ENCODE measurements at places on chromosomes 5 and 9.

DNA sequence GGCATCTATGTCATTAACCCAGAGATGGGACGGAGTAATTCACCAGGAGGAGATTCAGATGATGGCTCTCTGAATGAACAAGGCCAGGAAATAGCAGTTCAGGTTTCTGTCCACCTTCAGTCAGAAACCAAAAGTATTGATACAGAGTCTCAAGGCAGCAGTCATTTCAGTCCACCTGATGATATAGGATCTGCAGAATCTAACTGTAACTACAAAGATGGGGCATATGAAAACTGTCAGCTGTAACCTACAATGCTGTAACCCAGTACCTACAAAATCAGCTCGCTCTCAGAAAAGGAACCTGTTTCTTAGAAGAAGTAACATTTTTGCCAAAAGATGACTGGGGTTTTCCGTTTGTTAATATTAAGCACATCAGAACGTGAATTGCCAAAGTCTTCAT lies 14.7 kb downstream of the MFAP3 start:
- DNase-seq = no peak

GRCh38 chr9:94178927-94179326 lies 80.2 kb upstream of the ZNF169 start:
- no peak for DNase-seq

DNA sequence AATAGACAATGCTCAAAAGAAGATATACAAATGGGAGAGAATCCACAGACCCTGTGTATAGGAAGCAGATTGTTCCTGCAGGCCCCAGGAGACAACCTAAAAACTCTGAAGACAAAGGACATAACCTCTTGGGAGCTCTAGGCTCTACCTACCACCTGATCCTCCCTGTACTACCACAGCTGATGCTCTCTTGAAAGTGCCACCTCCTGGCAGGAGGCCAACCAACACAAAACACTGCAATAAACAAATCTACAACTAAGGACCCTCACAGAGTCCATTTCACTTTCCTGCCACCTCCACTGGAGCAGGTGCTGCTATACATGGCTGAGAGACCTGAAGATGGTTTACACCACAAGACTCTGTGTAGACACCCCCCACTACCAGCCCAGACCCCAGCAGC lies 49.0 kb downstream of the STARD4 start:
- DNase-seq = no peak

DNA sequence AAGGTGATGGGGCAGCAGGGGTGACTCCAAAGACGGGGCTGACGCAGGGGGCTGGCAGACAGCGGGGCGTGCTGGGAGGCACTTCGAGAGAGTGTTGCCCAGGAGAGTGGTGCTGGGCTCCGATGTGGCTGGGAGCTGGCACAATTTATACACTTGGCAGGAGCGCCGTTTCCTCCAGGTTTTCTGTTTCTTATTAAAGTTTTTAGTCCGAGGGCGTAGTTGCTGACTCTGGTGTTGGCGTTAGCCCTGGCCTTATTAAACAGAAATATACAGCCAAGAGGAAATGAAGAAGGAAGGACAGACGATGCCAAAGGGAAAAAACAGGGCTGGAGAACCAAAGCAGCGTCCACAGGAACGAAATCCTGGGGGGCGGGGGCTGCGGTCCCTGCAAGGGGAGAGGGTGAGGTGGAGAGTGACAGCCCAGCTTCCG lies 139.6 kb upstream of the PHYKPL start:
- DNase-seq = no peak

GRCh38 chr9:96663506-96664120 lies 8.5 kb upstream of the PRXL2C start:
- DNase-seq = no peak

- no peak for DNase-seq
Observed at GRCh38 chr9:81396528-81396927, 292.8 kb downstream of the TLE1 start.

Data from NCI-H2081 treated with DMSO at 0.1 percent for 48 hours (cell line).